ENCODE measurements at places on chromosomes 13 and 19.

DNA sequence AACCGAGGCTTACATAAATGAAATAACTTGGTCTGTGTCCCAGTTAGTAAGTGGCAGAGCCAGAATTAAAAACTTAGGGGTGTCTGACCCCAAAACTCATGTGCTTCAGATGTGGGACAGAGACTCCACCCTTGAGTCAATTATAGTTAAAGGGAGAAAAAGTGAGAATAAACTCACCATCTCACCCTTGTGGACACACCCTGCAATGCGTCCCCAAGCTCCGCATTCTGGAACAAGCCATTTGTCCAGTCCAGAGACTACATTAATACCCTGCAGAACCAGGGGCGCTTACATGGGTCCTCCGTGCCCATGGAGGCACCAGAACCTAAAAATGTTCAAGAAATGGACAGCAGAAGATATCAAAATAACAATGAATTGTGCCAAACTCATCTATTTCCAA is 207.0 kb upstream of the ZNF507 start:
- DNase-seq, result no peak

- no peak for DNase-seq
Observed at GRCh38 chr13:78215458-78216108, 297.0 kb upstream of the EDNRB start.

GRCh38 chr19:17673937-17674799 is 14.0 kb downstream of the UNC13A start:
- no peak for DNase-seq

DNA sequence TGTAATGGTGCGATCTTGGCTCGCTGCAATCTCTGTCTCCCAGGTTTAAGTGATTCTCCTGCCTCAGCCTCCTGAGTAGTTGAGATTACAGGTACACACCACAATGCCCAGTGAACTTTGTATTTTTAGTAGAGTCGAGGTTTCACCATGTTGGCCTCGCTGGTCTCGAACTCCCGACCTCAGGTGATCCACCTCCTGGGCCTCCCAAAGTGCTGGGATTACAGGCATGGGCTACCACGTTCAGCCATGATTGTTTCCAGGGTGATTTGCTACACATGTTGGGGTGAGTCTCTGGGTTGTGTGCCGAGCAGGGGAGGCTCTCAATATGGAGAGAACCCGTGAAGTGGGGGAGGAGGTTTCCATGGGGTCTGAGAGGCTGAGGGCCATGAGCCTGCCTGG is 24.8 kb upstream of the CEACAM21 start:
- no peak for DNase-seq

DNA sequence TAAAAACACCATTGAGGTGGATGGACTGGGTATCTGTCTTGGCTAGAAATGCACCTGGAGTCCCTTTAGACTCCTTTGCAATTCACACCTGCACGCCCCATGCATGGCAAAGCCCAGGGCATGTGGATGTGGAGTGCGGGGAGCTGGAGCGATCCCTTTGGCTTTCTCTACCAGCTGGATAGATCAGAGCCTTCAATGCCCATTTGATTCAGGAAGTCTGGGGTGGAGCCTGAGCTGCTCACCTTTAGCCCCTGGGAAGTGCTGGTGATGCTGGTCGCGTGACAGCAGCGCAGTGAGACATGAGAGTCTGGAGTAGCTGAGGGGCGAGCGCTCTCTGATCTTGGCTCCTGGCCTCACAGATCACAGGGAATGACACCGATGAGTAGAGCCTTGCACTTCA is 4.8 kb upstream of the ZNF536 start:
- no peak for DNase-seq

- no peak for DNase-seq
Observed at GRCh38 chr13:112244061-112244460, 132.1 kb upstream of the SPACA7 start.
